ENCODE measurements at places on chromosomes 2 and 18.

DNA sequence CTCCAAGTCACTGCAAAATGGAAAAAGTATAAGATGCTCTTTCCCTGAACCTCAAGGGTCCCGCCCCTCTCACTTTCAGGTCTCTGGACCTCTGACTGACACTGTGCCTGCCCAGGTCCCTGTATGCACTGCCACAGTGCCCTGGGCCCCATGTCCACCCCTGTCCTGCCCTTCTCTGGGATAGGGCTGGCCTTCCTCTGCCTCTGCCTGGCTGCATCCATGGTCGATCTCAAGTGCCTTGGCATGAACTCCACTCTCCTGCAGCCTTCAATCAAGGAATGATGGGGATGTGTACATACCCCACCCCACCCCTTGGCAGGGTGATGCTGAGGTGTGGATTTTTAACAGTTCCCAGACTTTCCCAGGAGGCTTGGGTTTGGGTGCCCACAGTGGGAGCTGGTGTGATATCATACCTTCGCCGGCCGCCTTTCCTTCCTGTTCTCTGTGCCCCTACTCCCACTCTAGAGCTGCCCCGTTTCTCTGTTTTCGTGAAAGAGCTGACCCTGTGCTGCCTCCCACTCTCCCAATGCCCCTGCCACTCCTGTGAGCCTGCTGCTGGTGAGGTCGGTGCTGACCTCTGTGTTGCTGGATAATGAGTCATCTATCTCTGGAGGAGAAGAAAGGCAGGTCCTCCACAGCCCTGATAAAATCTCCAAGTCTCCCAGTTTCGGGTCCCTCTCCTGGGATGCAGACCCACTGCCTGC is 18.9 kb downstream of the PTPN18 start:
- no peak for DNase-seq

- DNase-seq, result no peak
Measured at GRCh38 chr18:79136742-79137141, 67.5 kb downstream of the ATP9B start.

- no peak for DNase-seq
Measured at GRCh38 chr18:13910501-13910900, 4.8 kb downstream of the MC2R start.

DNA sequence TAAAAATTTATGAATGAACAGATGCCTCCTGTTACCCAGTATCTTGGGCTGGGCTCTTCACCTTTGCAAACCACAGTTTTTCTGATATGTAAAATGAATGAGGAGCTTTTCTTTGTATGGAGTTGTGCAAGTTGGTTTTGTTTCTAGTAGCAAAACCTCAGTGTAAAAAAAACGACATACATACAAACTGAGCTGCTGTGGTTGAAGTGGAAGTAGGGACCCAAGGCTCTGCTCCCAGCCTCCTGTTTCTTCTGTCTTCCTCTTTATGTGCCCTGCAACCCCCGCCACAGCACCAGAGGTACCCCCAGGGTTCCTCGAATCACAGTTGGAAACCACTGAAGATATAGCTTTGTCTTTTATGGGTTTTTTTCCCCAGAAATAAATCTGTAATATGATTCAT is 118.1 kb downstream of the MYO1B start:
- no peak for DNase-seq

GRCh38 chr2:86552889-86553288 is 10.4 kb downstream of the CHMP3 start:
- no peak for DNase-seq

DNA sequence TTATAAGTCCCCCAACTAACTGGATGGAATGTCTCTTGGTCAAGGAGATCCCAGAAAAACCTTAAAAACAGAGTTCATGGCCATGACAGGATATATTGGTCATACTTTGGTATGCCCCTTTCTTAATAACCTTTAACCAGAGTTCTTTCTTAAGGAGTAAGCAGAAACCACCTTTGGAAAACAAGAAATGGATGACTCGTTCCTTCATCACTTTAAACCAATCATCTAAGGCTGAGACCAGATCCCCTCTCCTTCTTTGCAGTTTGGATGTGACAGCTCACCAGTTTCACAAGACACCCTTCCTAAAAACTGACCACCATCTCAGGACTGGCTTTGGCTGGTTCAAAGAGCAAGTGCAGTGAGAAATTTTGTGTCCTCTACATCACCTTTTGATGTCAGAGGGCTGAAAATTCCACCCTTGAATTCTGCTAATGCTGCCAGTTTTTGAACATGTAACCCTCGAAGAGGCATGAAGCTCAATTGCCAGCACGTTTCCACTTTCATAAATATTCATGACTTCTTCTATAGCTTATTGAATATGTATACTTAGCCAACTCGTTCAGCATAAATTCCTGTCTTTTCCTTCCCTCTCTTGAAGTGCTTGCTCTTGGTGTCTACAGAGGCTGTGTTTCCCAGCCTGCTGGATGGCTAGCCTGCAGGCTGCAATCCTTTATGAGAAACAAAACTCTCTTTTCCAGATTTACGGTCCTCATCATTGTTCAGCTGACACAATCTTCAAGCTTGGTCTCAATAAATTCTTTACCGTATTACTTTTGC is 1323.5 kb upstream of the TMEFF2 start:
- DNase-seq, result no peak

- DNase-seq, result no peak
Measured at GRCh38 chr2:236052926-236053821, 115.0 kb downstream of the GBX2 start.

DNA sequence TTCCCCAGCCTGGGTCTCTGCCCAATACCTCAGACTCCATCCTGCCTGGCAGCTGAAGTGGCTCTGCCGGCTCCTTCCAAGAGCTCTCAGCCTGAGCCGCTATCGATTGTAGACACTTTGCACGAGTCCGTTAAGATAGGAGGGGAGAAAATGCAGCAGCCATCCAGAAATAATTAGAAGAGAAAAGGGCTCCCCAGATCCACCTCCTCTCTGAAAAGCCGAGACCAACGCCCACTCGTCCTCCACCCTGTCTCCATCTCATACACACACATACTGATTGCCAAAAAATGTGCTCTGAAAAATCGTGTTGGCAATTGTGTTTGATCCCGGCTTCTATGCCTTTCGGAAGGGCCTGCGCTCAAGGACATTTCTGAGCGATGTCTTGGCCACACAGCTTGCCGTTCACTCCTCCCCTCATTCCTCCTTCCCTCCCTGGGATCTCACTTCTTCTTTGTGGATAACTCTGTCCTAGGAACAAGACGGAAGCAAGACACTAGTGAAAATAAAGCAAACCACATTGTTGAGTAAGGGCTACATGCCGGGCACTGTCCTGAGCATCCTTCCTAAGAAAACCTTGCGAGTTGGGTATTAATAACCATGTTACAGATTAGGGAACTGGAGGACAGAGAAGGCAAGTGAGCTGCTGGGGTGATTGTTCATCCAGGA is 372.8 kb upstream of the MYT1L start:
- no peak for DNase-seq

- no peak for DNase-seq
Measured at GRCh38 chr2:98685930-98686887, 44.7 kb downstream of the MGAT4A start.

- peak; percentile 71 for DNase-seq
Measured at GRCh38 chr2:237072067-237072931, 13.4 kb upstream of the COPS8 start.

DNA sequence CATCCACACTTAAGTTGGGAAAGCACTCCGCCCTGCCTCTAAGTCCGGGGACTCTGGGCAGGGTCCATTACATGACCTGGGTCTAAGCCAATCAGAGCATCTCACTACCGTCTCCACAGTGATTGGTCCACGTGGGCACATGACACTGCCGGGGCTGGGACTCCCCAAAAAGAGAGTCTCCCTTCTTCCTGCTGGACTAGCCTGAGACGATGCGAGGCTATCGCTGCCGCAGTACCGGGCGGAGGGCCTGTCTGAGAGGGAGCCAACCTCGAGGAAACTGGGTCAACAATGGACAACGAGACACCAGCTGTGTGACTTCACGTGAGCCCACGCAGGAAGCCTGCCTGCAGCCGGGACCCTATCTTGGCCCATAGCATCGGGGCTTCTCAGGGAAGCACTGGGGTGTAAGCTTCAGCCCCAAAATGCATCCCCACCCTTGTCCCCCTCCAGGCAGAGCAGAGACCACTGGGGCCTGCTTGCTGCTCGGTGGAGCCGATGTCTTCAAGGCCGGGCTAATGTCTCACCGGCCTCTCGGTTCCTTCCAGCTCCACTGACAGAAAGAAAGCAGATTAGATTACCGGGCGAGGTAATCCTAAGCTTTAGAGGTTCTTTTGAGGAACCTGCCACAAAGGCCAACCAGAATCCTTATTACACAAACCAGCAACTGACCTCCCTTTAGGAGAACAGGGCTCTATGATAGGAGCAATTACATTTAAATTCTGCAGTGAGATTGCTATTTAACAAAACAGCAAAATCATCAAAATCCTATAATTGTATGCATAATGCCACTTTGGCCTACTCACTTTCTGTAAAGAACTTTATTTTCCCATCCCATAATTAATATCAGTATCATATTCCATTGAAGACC is 21.3 kb upstream of the COPS8 start:
- no peak for DNase-seq
